ENCODE measurements at places on chromosomes 13 and 19. TPM values are rescaled to one million over a fixed set of nuclear protein-coding genes. Genes with fewer than 3 reads are reported as not detected.

C3 gene
- 262 TPM for total RNA-seq

LCP1 gene
- 8.7 TPM for total RNA-seq

MED25 gene
- total RNA-seq = 46.8 TPM

DNA sequence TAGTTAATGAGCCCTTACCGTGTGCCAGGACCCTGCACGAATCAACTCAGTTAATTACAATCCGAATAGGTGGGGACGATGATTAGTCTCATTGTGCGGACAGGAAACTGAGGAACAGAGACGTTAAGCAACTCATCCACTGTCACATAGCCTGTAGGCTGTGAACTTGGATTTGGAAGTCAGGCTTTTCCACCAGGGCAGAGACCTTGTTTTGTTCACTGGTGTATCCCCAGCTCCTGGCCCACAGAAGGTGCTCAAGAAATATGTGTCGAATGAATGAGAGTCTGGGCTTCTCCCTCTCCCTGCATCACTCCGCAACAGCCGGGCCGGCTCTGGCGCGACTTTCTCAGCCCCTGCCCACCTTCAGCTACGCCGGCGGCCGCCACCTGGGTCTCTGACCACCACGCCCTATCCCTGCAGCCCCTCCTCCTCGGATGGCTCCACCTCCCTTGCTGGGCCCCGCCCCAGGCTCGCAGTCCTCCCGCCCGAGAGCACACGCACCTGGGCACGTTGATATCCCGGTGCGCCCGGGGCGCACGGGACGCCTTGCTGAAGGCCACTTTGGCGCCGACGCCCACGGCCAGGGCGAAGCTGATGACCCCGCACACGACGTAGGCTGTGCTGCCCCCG, 1.3 kb downstream of the SHISA7 start:
- no peak for DNase-seq

KLK4 gene
- total RNA-seq = not detected

All from thyroid gland (tissue), 4 donors.